HFF-Myc (cell line): ENCODE measurements at places on chromosomes 2 and 18.

- DNase-seq: no peak
Measured at GRCh38 chr2:79833235-79833878, 320.5 kb downstream of the CTNNA2 start.

DNA sequence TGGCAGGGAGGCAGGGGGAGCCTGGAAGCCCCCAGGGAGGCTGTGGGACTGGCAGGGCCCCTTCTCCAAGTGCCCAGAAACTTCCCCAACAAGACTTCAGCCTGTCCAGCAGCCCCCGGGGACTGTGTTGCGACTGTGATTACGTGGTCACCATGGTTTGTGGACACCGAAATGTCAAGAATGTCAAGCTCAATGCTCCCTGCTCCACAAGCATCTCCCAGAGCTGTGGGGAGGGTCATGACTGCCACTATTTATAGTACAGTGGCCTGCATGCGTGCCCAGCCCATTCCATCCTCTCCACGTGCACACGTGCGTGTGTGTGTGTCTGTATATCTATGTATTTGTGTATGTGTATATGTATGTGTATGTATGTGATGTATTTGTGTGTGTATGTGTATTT is 93.8 kb upstream of the MBOAT2 start:
- no peak for DNase-seq

DNA sequence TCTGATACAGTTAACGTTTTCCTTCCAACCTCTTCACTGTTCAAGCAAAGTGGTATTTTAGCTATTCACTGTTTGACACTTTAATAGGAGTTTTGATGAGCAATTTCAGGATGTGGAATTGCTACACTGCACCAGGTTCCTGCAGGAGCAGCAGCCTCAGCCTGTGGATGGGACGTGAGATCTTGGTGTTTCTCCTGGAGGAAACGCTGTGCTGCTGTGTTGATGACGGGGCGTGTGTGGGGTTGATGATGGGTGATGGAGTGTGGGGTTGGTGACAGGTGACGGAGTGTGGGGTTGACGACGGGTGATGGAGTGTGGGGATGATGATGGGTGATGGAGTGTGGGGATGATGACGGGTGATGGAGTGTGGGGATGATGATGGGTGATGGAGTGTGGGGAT is 98.9 kb downstream of the RTP5 start:
- DNase-seq: no peak

GRCh38 chr18:79680100-79680879 is 687 bp downstream of the CTDP1 start:
- DNase-seq: no peak
